GM12878 (cell line): ENCODE measurements at places on chromosomes 11 and 22. TPM values are rescaled to one million over a fixed set of nuclear protein-coding genes. Genes with fewer than 3 reads are reported as not detected.
A peak's percentile ranks its signal among the peaks of the same experiment; 100 is the strongest.

DNA sequence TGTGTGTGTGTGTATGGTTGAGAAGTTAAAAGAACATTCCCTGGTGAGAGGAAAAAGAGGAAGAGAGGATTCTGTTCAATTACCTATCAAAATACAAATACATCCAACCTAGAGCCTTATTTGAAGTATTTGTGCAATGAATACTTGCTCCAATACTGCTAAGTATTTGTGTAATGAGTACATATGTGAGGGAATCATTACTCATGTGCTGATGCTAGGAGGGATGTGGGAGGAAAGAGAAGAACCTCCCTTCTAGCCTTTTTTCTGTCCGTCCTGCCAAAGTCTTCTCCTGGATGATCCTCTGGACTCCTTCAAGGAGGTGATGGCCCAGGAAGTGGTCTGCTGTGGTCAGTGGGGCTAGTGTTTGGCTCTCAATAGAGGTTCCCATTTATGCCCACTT lies 36.0 kb upstream of the ACCSL start:
- no peaks in the 10 kb centered on the region for H3K27me3 ChIP-seq
- no peak overlapping the region for H3K27ac ChIP-seq
- H3K4me3 ChIP-seq: no peak overlapping the region
- no peaks in the 10 kb centered on the region for H3K36me3 ChIP-seq
- DNase-seq: no peak

SCN4B gene
- 0.04 and 0.12 TPM in 2 replicates for polyA plus RNA-seq

DGCR6 gene
- polyA plus RNA-seq: 0.20 and 0.54 TPM in 2 replicates

KRTAP5-9 gene
- not detected in 2 replicates for polyA plus RNA-seq

GRCh38 chr11:132579136-132579535 lies 953.2 kb downstream of the OPCML start:
- H3K27ac ChIP-seq: no peak overlapping the region
- no peak overlapping the region for H3K4me3 ChIP-seq
- H3K36me3 ChIP-seq: no peaks in the 10 kb centered on the region

DNA sequence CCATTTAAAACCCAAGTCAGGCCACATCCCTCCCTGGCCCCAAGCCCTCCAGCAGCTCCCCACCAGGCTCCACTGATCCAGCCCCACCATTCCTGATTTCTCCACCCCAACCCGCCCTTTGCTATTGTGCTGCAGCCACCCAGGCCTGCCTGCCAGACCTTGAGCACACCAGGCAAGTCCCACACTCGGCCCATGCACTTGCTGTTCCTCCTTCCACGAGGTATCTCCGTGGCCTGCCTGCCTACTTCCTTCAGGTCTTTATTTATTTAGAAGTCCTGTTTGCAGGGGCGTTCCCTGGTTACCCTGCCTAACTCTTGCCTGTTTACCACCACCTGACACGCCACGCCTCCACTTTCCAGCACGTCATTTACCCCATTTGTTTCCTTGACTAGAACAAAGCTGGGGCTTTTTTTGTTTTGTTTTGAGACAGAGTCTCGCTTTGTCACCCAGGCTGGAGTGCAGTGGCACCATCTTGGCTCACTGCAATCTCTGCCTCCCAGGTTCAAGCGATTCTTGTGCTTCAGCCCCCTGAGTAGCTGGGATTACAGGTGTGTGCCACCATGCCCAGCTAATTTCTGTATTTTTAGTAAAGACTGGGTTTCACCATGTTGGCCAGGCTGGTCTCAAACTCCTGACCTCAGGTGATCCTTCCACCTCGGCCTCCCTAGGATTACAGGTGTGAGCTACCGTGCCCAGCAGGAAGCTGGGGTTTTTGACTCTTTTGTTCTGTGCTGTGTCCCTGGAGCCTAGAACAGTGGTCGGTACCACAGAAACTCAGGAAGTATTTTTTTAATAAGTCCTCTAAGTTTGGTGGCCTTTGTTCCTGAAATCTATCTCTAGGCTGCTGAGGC lies 6.7 kb downstream of the CENPM start:
- H3K4me3 ChIP-seq: no peak overlapping the region
- peak; percentile 98 for DNase-seq
- H3K4me1 ChIP-seq: peaks cover 75% of the 10 kb centered on the region
- peak overlapping the region; percentile 94 for H3K27ac ChIP-seq
- no peaks in the 10 kb centered on the region for H3K27me3 ChIP-seq

BEST1 gene
- polyA plus RNA-seq: 2.6 and 3.4 TPM in 2 replicates

CCDC85B gene
- polyA plus RNA-seq: 80.0 and 94.6 TPM in 2 replicates

DNA sequence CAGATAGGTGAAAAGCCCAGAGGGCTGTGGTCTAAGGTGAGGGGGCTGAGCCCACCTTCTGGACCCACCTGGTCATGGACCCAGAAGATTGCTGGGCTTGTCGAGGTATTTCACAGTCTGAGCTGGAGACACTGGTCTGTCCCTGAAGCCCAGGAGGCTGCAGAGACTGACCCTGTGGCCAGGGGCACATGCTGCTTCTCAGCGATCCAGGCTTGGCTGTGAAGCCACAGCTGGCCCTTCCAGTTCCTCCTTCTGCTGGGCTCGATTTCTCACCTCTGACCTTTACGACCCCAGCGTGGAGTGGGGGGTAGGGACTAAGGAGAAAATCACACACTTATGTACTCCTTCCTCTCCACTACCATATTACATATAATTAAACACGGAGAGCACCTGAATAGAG lies 88.5 kb downstream of the NECTIN1 start:
- H3K4me1 ChIP-seq: no peaks in the 10 kb centered on the region
- H3K4me3 ChIP-seq: no peak overlapping the region
- no peaks in the 10 kb centered on the region for H3K36me3 ChIP-seq
- no peak for DNase-seq
- H3K27ac ChIP-seq: no peak overlapping the region

DNA sequence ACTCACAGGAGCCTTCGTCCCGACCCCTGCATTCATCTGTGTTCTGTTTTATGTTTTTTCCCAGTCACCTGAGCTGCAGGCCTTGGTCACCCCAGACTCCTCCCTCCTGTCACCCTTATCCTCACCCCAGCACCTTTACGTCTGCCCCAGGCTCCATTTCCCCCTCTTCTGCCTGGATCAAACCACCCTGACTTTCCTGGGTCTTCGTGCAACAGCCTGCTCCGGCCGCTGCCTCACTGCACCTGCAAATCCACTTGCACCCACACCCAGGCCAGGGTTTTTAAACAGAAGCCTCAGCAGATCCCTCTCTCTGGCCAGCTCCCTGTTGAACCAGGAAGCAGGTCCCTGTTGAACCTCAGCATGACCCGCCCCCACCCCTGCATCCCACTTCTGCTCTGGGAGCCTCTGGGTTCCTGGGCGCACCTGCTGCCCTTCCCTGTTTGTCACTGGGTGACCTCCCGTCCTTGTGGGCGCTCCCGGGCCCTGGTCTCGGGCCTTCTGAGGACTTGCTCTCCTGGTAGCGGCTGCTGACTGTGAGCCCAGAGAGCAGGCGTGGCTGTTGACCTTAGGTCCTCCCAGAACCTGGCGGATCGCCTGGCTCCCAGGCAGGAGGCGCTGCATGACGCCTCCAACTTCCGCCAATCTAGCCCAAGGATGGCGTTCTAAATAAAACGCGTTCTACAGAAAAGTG lies 12.8 kb downstream of the MAPK8IP2 start:
- H3K27ac ChIP-seq: no peak overlapping the region

GRCh38 chr11:45319077-45319476 lies 32.9 kb upstream of the SYT13 start:
- no peak for DNase-seq
- H3K27me3 ChIP-seq: no peaks in the 10 kb centered on the region
- H3K4me3 ChIP-seq: no peak overlapping the region
- no peak overlapping the region for H3K27ac ChIP-seq

DNA sequence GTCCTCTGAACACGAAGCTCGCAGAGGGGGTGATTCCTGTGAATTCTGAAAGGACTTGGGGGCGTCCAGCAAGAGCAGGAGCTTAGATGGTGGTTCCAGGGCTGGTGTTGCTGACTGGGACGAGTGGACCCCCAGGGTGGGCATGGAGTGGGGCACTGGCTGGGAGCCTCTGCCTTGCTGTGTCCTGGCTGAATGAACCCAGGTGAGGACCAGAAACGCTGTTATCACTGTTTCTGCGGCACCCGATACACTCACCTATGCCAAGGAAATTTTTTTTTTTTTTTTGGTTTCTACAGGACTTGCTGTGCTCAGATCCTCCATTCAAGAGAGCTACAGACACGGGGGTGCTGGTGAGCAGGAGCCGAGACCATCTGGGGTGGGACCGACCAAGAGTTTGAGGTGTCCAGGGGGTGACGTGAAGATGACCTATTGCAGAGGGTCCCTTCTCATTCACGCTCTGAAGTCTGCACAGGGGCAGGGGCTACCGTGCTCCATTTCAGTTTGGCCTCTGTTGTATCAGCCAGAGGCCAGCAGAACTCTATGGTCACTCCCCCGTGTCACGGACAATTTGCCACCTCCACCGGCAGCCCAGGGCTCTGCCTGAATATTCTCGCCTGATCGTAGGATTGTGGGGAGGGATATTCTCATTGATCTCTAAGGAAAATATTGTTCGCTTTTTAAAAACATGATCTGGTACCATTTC lies 3.6 kb downstream of the SMIM38 start:
- H3K36me3 ChIP-seq: no peaks in the 10 kb centered on the region
- H3K4me1 ChIP-seq: peaks cover 24% of the 10 kb centered on the region
- DNase-seq: no peak
- no peak overlapping the region for H3K27ac ChIP-seq

BACE1 gene
- 0.11 and 0.26 TPM in 2 replicates for polyA plus RNA-seq

ANKK1 gene
- polyA plus RNA-seq: not detected in 2 replicates

RAG1 gene
- not detected in 2 replicates for polyA plus RNA-seq

DNA sequence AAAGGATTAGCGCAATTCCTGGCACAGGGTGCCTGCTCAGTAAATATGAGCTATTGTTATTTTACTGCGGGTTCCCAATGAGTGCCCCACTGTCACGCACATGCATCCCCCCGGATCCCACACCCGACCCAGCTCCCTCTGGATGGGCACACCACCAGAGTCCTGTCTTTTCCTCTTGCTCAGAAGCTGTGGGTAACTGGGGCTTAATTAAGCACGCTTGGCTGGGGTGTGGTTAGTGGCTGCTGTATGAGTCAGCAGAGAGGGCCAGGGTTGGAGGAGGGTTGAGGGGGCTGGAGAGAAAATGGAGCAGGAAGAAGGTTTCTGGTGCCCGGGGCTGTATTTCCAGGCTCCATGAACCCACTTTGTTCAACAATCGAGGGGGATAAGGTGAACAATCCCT lies 30.3 kb upstream of the NECTIN1 start:
- H3K27ac ChIP-seq: no peak overlapping the region
- no peaks in the 10 kb centered on the region for H3K27me3 ChIP-seq
- no peak for DNase-seq

DNA sequence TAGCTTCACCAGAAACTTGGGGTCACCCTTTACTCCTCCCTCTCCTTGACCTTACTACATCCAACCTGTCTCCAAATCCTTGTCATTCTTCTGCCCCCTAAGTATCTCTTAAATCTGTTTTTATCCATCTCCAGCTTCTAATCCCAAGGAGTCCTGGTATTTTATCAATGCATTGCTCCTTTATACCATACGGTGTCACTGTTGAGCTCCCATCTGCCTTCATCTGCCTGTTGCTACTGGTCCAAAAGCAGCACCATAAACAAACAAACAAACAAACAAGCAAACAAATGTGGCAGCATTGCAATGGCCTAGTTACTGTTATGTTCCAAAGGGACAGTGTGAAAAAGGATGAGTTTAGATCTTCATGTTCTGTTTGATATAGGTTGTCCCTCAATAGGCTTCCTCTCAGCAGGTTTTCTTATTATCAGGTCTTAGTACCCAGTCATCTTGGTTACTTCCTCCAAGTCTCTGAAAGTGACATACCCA lies 34.2 kb downstream of the DNHD1 start:
- H3K36me3 ChIP-seq: no peaks in the 10 kb centered on the region; the same call in 1 of the 2 replicates
- peak; percentile 27 for DNase-seq
- peaks cover 8% of the 10 kb centered on the region; the same call in 1 of the 2 replicates for H3K4me1 ChIP-seq
- no peak overlapping the region for H3K27ac ChIP-seq
- H3K4me3 ChIP-seq: no peak overlapping the region

OMP gene
- not detected in 2 replicates for polyA plus RNA-seq

TUBA8 gene
- 26.4 and 30.3 TPM in 2 replicates for polyA plus RNA-seq

DGAT2 gene
- 15.2 and 17.9 TPM in 2 replicates for polyA plus RNA-seq

DNA sequence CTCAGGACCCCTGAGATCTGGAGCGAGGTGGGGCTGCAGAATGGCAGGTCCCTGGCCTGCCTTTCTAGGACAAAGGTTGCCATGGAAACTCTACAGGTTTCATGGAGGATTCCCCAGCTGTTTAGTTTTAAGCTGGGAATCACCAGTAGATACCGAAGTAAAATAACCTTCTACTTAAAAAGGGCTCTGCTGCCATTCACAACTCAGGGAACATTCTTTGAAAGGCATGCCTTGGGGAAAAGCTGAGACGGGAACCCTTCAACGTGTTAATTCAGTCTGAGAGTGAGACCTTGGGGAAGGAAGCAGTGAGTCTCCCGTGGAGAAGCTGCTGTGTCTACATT lies 493.3 kb downstream of the BRD1 start:
- no peak overlapping the region for H3K4me3 ChIP-seq
- no peaks in the 10 kb centered on the region for H3K36me3 ChIP-seq
- DNase-seq: no peak
- no peaks in the 10 kb centered on the region; the same call in 1 of the 2 replicates for H3K27me3 ChIP-seq
- H3K27ac ChIP-seq: no peak overlapping the region

- no peak for DNase-seq
- H3K36me3 ChIP-seq: no peaks in the 10 kb centered on the region
- no peak overlapping the region for H3K4me3 ChIP-seq
- peaks cover 1% of the 10 kb centered on the region; the same call in 1 of the 2 replicates for H3K4me1 ChIP-seq
These were observed 8.6 kb downstream of the TCN2 start for GRCh38 chr22:30615543-30615954.

SESN3 gene
- polyA plus RNA-seq: 0.63 and 0.71 TPM in 2 replicates

- no peaks in the 10 kb centered on the region for H3K36me3 ChIP-seq
- no peak overlapping the region for H3K4me3 ChIP-seq
- no peak for DNase-seq
- H3K27ac ChIP-seq: no peak overlapping the region
These were observed 516.7 kb downstream of the JRKL start for GRCh38 chr11:96906476-96906875.

DNA sequence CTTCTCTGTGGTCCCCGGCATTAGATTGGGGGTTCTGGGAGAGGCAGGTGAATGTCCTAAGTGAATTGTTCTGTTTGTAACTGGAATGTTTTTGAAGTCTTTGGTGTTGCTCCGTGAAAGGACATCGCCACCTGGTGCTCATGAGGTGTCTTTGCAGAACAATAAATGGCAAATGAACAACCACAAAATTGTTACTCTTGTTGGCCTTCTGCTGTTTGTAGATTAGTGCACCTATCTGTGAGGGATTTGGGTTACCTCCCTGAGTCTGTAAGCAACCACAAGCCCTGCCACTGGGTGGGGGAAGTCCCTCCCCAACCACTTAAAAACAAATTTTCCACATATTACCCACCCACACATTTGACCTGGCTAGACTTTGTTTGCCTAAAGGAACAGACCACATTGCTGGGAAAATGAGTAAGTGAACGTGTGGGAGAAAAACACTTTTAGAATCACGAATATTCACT lies 4.7 kb downstream of the MPEG1 start:
- H3K4me1 ChIP-seq: peaks cover 51% of the 10 kb centered on the region
- no peaks in the 10 kb centered on the region for H3K27me3 ChIP-seq
- peaks cover 12% of the 10 kb centered on the region for H3K36me3 ChIP-seq
- H3K4me3 ChIP-seq: peak overlapping the region; percentile 64

ART1 gene
- not detected in 2 replicates for polyA plus RNA-seq

GRCh38 chr11:44862558-44863101 lies 88.1 kb downstream of the TP53I11 start:
- no peak for DNase-seq
- no peak overlapping the region for H3K4me3 ChIP-seq
- H3K27ac ChIP-seq: peak overlapping the region; percentile 46; the same call in 1 of the 2 replicates
- no peaks in the 10 kb centered on the region for H3K36me3 ChIP-seq
- H3K27me3 ChIP-seq: no peaks in the 10 kb centered on the region; the same call in none of the 2 replicates

SAC3D1 gene
- 39.5 and 44.6 TPM in 2 replicates for polyA plus RNA-seq

GRCh38 chr11:93844568-93844967 lies 5.8 kb downstream of the VSTM5 start:
- no peaks in the 10 kb centered on the region for H3K27me3 ChIP-seq
- H3K4me3 ChIP-seq: no peak overlapping the region
- H3K27ac ChIP-seq: no peak overlapping the region
- DNase-seq: no peak

CHRNA10 gene
- 0.38 and 0.45 TPM in 2 replicates for polyA plus RNA-seq

TMEM45B gene
- not detected in 2 replicates for polyA plus RNA-seq
